ENCODE measurements at places on chromosomes 6 and 20.

GRCh38 chr6:38476141-38476540, 163.6 kb downstream of the BTBD9 start:
- DNase-seq = no peak

DNA sequence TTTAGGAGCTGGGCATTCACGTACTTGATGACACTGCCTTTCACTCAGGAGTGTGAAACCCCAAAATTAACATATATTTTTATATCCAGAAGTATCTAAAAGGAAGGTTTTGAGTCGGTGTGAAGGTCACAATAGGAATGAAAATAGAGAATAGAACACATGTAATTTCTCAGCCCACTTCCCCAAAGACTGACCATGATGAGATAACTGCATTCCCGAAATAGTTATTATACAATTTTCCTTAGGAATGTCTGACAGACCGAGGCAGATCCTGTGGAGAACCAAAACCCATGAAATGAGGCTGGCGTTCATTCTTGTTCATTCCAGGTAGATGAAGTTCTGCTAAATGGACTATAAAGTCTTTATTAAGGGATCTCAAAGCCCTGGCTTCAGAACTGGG, 10.3 kb downstream of the NSFL1C start:
- peak; percentile 48 for DNase-seq

DNA sequence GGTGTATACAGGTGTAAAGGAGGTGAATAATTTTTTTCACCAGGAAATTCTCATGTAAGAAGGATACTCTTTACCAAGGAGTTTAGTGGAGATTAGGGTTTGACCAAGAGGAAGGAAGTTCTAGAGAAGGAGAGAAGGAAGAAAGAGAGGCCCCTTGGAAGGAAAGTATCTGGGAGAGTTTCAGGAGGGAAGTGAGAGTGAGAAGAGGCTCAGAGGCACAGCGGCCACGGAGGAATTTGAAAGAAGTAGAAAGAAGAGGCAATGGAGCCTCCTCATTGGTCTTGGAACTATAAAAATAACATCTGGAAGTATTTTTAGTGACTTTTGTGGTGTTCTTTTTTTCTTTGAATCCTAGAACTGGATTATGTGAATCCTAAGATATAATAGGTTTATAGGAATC, 50.8 kb upstream of the MCUR1 start:
- no peak for DNase-seq

DNA sequence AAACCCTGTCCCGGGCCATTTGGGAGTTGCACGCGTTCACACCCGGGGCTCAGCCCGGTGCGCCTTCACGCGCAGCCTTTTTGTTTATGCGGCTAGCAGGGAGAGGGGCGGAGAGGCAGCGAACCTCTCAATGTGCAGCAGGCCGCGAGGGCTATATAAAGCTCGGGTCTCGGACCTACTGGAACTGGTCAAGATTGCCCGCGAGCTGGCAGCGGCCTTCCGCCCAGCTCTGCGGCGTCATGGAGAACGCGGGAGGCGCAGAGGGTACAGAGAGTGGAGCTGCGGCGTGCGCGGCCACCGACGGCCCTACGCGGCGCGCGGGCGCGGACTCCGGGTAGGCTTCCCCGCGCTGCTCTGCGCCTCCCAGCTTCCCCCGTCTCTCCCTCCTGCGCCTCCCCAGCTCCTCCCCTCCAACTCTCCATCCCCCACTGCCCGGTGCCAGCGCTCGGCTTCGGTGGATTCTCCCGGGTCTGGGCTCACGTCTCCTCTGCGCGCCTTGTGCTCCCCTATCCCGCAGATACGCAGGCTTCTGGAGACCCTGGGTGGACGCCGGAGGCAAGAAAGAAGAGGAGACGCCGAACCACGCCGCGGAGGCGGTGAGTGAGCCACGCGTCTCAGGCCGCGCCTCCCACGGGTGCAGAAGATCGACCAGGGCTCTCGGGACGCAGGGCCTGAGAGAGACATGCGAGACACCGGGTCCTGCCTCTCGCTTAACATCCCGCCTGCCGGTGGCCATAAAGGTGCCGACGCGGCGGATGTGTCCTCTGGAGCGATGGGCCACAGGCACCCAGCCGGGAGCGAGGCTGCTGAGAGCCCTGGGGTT, at the start of gene RIPPLY2:
TSS of gene RIPPLY2 (plus strand) at position 183 of the 823 bp plus-strand sequence. CDS start at position 240, 57 bp downstream.
- peak; percentile 12 for DNase-seq

GRCh38 chr6:127550403-127550802, 26.6 kb upstream of the C6orf58 start:
- peak; percentile 49 for DNase-seq

- DNase-seq = no peak
Observed at GRCh38 chr6:100592929-100593328, 128.2 kb upstream of the SIM1 start.

GRCh38 chr20:43389839-43390626, 67.7 kb upstream of the SRSF6 start:
- DNase-seq = no peak

DNA sequence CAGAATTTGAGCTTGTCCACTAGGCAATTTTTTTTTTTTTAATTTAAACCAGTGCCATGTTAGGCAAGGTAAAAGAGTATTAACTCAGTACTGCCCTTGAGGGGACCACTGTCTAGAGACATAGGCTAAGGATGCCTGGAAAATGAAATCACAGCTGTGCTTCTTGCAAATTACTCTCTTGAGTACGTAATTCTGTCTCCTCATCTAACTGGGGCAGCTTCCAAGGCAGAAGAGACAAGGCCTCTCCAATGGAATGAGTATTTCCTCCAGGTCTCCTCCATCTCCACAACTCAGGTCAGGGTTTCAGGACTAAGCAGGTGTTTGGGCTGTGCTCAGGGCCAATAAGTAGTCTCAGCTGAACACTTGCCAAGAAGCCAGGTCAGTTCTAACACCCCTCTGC, 33.8 kb upstream of the MRPS10 start:
- peak; percentile 67 for DNase-seq

GRCh38 chr20:61891476-61891875, 174.2 kb downstream of the TAF4 start:
- no peak for DNase-seq

Data from fibroblast of the aortic adventitia (primary cell).